T-helper 9 cell (primary cell): ENCODE measurements at places on chromosomes 1 and 21.

DNA sequence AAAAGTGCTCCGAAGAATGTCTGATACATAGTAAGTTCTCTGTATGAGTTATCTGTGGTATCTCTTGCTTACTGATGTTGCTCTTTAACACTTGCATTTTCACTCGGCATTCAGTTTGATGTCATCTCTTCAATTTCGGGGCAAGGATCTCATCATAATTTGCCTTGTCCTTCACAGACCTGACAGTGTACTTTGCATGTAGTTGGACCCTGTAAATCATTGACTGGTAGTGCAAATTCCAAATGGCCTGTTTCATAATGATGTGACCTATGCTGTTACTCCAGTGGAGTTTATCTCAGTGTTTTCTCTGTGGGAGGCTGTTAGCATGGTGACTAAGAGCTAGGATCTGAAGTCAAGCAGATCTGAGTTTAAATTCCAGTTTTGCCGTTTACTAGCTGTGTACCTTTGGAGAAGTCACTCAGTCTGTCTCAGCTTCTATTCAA lies 34.2 kb upstream of the ABCD3 start:
- DNase-seq = no peak

- no peak for DNase-seq
Observed at GRCh38 chr1:206573319-206573718, 38.9 kb downstream of the EIF2D start.

DNA sequence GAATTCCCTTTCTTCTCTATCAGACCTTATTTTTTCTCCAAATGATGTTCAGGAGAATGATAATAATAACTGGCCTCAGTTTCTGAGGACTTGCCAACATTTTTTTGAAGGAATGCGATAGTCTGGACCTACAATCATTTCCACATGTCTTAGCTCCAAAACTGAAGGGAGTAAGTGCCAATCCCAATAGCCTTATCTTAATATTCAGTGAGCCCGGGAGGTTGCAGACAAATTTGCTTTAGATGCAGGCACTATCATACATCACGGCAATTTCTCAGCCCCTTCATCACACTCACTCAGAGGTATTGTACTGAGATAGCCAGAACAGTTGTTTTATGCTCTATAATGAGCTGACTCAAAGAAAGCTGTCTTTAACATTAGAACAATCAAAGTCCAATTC lies 796.9 kb downstream of the ADGRL2 start:
- no peak for DNase-seq

DNA sequence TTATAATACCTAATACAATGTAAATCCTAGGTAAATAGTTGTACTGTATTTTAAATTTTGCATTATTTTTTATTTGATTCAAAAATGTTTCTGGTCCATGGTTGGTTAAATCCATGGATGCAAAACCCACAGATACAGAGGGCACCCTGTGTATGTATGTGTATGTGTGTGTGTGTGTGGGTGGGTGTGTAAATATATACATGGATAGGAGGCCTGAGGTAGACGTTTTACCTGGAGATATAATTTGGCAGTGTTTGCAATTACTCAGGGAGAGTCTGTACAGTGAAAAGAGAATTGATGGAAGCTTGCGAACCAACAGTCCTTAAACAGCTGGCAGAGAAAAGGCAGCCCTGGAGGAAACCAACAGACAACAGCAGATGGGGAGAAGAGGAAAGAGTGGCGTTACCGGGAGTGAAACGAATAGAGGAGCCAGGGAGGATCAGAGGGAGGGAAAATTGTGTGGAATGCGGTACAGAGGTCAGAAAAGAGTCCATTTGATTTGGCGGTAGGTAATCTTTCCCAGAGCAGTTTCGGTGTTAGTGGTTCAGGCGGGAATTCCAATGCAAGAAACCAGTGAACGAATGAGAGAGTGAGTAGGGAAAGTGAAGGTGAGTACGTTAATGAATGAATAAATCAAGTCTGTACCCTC lies 47.9 kb upstream of the NBL1 start:
- DNase-seq = no peak

GRCh38 chr1:94926126-94926914 lies 590 bp downstream of the CNN3 start:
- peak; percentile 3 for DNase-seq

GRCh38 chr1:184965944-184966860 lies 8.1 kb downstream of the NIBAN1 start:
- DNase-seq = no peak

DNA sequence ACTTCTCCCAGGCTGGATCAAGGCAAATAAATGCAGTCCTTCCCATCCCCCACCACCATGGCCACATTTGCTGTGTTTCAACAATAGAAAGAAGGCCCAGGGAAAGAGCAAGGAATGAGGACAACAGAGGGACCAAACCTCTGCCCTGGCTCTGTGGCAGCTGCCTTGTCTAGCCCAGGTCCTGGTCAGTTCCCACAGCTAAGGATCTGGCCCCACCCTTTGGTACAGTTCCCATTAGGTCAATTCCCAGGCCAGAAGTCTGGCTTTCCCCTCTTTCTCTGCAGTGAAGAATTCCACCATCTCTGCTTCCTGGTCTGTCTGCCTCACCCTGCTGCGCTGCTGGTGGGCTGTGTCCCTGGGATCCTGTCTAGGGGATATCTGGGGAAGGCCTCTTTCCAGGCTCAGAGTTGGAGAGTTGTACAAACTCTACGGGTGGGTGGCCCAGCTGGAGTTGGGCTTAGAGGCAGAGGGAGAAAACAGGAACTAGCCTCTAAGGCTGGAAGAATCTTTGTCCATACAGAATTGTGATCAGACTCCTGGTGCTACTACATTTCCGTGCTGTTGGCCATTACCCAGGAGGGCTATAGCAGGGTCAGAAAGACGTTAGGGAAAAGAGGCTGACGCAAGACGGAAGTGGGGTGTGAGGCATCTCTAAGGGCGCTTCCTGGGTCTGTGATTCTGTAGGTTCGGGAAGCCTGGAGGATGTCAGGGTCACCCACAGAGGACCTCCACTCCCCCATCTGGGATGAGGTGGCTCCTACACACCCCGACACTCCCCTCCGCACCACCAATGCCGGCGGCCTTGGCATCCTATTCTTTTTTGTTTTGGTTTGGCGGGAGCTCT lies 953 bp upstream of the NDUFS2 start:
- no peak for DNase-seq

DNA sequence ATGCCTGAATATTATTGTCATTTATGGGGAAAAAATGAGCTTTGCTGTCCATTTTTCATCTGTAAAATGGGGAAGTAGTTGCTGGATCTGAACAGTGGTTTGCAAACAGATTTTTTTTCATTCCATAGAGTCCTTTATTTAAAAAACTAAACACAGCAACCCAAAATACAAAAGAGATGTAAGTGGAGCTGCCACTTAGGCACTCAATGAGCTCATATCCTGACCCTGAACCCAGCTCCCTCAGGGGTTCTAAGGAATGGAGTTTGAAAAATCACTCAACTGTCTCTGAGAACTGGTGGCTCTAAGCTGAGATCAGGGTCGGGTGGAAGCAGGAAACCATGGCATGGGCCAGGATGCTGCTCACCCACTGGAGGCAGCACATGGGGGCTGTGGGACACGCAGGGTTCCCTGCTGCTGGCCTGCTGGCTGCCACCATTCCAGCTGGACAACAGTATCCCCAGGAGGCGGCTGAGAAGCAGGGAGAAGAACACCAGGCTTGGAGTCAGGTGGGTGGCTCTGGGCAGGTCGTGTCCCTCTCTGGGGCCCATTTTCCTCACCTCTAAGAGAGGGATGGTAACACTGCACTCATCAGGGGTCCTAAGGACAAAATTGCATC lies 9.6 kb upstream of the ECE1 start:
- DNase-seq = no peak

DNA sequence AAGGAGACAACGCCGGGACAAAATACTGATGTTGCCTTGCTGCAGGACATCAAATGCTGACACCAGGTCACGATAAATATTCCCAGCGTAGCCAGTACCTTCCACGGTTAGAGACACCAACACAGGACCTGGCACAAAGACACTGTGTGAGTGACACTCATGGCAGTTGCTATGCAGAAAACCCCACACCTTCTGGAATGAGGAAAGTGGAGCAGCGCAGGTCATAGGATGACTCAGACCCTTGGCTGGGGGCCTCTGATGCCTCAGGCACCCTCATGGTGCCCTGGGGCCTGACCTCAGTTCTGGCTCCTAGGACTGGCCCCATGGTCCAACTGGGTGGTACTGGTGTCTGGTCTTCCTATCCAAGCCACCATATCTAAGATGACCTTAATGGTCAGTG lies 7.0 kb downstream of the DCST2 start:
- no peak for DNase-seq

DNA sequence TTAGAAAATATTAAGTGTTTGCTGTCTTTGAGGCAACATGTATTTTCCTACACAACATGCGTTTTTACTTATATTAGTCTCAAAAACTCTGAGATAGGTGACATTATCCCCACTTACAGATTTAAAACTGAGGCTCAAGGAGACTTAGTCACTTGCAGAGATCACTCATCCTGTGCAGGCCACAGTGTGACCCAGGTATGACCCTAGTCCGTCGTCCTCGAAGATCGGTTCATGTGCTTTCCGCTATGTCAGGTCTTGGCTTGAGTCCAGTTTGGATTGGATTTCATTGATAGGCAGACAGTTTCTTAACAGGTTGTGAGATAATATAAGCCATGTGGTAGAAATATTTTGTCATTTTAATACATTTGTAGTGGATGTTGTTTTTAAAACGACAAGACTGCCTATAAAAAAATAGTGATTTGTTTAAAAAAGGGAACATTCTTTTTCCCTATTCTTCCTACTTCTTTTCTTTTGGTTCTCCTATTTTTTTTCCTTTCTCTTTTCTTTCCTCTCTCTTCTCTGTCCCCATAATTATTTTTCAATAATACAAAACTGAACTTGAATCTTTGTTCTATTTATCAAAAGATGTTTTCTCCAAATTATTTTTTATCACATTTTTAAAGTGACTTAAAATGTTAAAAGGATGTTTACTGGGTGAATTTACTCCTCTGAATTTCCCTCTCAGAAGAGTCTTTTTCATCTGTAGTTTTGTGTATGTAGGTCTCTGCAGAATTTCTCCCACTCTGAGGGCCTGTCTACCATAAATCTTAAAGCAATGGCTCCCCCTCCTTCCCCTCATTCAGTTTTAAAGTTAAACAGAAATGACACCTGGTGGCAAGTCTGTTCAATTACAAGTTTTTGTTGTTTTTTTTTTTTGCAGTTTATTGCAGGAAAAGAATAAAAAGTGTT lies 81.8 kb downstream of the PHTF1 start:
- no peak for DNase-seq

GRCh38 chr1:39672551-39672947 lies 642 bp upstream of the NT5C1A start:
- DNase-seq = no peak

DNA sequence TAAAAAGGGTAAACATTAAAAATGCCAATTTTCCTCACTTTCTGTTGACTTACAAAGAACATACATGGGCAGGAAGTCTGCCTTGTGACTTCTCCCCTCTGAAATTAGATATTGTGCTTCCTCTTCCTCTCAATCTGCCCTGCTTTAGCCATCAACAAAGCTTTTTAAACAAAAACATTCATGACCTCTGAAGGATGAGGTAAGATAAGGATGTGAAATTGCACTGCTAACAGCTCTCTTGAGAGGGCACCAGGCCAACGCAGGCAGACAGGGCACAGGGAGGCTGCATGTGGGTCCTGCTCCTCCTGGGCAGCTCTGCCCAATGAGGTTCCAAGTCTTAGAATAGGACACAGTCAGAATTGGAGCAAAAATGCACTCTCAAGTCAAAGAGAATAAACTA lies 62.1 kb downstream of the DEGS1 start:
- DNase-seq = no peak

DNA sequence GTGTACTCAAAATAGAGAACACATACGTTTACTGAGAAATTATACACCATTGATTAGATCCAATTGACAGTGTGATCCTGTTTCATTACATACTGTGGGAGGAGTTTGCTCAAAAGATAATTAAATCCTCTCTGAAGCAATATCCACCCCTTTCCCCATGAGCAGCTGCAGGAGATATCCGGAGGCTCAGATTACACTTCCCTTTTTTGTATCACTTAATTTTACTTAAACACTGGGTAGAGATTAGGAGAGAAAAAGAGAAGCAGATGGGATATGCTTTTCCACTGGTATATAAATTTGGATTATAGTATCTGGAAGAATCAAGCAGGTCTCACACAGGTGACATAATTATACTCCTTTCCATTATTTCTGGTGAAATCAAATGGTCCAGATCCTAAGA lies 333.3 kb upstream of the ZRANB2 start:
- DNase-seq = no peak

DNA sequence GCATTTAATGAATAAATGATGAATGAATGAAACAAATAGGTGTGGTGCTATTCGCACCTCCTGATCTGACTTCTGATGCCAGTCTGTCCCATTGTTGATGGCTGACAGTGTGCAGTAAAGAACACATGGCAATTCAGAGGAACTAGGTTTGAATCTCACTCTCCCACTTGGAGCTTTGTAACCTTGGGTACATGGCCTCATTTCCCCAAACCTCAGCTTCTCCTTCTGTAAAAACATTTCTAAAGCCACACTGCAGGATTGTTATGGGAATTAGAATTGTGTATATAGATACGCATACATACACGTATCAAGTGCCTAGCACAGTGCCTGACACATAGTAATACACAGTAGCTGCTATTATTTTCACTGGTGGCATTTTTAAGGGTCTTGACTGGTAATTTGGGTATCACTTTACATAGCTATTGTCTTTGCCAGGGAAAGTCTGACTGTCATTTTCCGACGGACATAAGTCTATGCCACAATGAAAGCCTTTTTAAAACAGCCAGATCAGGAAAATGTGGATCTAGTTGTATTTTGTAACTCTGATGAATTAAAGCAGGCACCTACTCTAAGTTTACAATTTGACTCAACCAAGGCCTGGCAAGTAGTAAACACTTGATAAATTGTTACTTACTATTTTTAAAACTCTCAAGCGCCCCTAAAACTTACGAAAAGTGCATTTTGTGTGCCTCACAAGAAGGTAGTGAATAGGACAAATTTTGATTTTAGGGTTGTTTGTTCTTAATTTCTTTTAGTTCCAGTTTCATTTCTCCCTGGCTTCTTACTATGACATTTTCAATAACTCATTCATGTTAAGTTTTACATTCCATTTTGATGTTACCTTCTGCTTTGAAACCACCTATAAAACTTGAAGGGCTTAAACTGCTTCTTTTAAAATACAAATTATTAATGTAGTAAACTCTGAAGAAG lies 164.4 kb downstream of the SDCCAG8 start:
- DNase-seq = no peak

GRCh38 chr1:229843627-229844238 lies 217.7 kb downstream of the URB2 start:
- no peak for DNase-seq

DNA sequence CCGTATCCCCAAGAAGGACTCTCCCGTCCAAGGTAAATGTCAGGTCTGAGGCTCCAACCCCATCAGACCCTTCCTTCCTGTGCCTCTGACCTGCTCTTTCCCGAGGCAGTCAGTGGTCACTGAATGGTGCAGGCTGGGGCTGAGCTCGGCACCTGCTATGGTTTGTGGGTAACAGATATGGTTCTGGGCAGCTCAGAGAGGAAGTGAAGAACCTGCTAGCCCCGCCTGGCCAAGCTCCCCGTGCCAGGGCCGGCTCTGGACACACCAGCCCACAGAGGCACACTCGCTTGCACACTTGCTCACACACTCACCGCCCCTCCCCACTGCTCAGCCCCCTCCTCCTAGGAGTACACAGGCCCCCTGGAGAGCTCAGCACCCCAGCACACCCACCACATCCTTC lies 16.4 kb downstream of the NCMAP start:
- no peak for DNase-seq
